Right kidney (tissue), 9 donors: ENCODE measurements at places on chromosomes 1 and 21.
A peak's percentile ranks its signal among the peaks of the same experiment; 100 is the strongest.

GRCh38 chr1:1612104-1612400, 3.2 kb upstream of the MIB2 start:
- DNase-seq = no peak

GRCh38 chr1:199545780-199546179, 481.7 kb upstream of the NR5A2 start:
- DNase-seq = no peak

GRCh38 chr1:23108918-23109533, 59.6 kb downstream of the LUZP1 start:
- DNase-seq = no peak

DNA sequence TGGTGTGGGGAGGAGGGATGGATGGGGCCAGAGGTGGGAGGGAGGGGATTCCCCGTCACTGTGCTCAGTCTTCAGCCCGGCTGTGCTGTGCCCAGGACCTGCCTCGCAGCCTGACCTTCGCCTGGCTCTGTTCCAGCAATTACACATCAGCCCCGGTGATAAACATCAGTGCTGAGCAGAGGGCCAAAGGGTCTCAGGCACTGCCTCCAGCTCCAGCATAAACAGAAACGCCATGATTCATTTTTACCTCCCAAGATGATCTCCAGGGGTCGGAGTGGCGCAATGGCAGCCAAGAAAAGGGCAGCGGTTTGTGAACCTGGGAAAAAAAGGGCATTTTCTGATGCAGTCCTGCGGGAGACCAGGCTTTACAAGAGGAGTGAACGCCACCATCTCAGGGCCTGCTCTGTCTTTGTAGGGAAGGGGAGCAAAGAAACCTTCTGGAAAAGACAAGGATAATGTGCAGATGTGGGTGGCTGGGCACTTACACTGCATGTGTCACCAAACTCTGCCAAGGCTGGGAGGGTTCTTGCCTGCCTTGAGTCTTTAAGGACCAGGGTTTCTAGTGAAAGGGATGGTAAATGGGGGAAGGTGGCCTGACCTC, 28.1 kb downstream of the SHISA4 start:
- peak; percentile 54 for DNase-seq

- no peak for DNase-seq
Measured at GRCh38 chr1:94886361-94886760, 40.5 kb downstream of the CNN3 start.

DNA sequence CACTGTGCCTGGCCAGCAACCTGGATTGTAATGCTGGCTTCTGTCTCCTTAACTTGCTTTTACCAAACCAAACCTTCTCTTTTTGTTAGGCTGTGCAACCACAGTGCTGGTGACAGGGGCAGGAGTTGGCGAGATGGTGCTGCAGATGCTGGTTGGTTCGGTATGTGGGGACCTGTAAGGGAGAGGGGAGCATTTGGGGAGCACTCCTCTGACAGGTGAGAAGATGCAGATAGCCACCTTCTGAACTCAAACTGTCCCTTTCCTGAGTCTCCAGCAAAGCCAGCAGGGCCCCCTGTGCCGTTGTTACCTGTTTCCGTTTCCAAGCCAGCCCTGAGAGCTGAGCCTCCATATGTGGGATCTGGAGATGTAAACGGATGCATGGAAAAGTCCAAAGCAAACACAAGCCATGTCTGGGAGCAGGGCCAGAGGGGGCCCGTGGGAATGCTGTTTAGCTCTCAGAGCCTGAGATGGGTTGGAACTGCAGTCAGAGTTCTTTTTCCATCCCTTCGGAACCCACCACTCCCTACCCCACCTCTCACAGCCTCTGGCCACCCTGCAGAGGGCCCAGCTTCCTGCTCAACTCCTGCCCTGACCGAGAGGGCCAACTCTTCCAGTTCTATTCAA, 34.0 kb downstream of the ELK4 start:
- DNase-seq = no peak

- no peak for DNase-seq
Measured at GRCh38 chr1:84293766-84294165, 7.7 kb upstream of the SAMD13 start.

GRCh38 chr1:19466112-19466561, 19.2 kb downstream of the CAPZB start:
- DNase-seq = no peak

DNA sequence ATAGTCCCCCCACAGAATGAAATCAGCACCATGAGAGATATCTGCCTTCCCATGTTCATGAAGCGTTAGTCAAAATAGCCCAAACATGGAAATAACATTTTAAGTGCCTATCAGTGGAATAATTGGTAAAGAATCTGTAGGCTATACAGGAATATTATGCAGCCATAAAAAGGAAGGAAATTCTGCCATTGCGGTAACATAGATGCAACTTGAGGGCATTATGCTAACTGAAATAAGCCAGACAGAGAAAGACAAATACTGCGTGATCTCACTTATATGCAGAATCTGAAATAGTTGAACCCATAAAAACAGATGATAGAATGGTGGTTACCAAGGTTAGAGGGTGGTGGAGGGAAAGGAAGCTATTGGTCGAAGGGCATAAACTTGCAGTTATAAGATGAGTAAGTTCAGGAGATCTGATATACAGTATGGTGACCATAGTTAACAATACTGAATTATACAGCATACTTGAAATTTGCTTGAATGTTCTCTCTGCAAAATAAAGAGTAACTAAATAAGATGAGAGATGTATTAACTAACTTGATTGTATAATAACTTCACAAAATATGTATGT, 699 bp upstream of the IL23R start:
- no peak for DNase-seq

- DNase-seq = no peak
Measured at GRCh38 chr1:212167098-212167497, 118.1 kb upstream of the PPP2R5A start.

- no peak for DNase-seq
Measured at GRCh38 chr1:59743324-59744091, 71.2 kb upstream of the HOOK1 start.

DNA sequence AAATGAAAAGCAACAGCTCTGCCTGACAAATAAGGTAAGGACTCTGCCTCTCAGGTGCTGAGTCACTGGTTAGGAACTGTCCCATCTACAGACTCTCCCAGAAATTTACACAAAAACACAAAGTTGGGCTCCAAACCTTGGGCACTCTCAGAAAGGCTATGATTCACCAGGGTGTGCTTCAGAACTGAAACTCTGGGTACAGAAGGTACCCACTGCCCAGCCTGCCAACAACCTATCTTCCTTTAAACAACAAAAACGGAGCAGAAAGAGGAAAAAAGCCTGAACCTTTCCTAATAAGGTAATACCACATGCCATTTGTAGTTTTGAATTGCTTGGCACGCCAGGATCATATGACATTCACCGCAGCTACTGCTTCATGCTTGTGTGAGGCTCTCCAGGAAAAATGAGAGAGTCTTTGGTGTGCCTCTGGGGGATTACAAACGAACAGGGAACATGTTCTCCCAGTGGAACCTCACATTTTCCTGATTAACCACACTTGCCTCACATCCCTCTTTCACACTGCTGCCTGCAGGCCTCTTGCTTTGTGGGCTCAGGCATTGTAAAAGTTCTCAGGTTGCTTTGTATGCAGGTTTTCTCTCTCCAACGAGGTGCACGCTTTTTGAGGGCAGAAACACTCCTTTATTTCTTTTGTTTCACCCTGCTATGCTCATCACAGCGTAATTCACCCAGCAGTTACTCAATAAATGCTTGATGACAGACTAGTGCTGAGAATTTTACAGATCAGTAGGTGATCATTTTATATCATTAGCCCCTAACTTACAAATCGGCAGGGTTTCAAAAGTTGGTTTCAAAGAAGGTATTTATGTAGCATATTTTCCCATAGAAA, 65.1 kb downstream of the GADD45A start:
- peak; percentile 35 for DNase-seq

- DNase-seq = no peak
Measured at GRCh38 chr1:202365092-202365815, 16.8 kb downstream of the PPP1R12B start.

- no peak for DNase-seq
Measured at GRCh38 chr21:14591377-14591776, 45.3 kb upstream of the SAMSN1 start.

DNA sequence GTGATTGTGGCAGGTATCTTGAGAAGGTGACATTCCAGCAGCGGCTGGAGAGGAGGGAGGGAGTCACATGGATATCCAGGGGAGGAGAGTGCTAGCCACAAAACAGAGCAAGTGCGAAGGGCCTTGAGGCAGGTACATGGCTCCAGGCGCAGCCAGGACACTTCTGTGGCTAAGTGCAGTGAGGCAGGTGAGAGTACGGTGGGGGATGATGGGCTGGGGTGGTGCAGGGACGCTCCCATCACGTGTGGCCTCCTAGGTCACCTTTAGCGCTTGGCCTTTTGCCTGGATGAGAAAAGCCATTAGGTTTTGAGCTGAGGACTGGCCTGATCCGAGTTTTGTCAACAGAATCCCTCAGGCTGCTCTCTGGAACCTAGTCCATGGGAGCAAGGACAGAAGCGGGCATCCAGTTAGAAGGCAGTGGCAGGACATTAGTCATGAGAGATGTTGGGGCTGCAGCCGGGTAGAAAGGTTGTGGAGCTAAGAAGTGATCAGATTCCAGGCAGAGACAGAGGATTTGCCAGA, 31.6 kb downstream of the SMYD2 start:
- no peak for DNase-seq

GRCh38 chr1:93597709-93598108, 83.9 kb downstream of the BCAR3 start:
- DNase-seq = no peak

GRCh38 chr1:41521766-41522165, 37.3 kb upstream of the EDN2 start:
- no peak for DNase-seq
